ENCODE measurements at places on chromosomes 5 and 9.

GRCh38 chr9:27787891-27788290, 214.6 kb upstream of the C9orf72 start:
- peak; percentile 13 for DNase-seq

- no peak for DNase-seq
Measured at GRCh38 chr5:142883025-142883424, 112.8 kb downstream of the ARHGAP26 start.

DNA sequence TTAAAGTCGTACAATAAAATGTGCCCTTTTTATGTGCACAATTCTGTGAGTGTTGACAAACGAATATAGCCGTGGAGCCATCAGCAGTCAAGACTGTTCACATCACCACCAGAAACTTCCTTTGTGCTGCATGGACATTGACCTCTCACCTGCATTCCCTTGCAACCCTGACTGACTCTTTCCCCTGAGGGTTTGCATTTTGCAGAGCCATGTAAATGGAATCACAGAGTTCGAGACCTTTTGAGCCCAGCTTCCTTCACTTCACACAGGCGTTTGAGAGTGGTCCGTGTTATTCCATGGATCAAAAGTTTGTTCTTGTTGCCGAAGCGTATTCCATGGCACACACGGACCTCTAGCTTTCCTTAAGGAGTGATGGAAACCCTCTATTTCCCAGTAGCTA, 328.2 kb downstream of the DRD1 start:
- no peak for DNase-seq

- no peak for DNase-seq
Measured at GRCh38 chr9:109456811-109457210, 41.3 kb downstream of the PTPN3 start.

GRCh38 chr9:79656169-79656568, 84.4 kb downstream of the TLE4 start:
- DNase-seq = no peak

DNA sequence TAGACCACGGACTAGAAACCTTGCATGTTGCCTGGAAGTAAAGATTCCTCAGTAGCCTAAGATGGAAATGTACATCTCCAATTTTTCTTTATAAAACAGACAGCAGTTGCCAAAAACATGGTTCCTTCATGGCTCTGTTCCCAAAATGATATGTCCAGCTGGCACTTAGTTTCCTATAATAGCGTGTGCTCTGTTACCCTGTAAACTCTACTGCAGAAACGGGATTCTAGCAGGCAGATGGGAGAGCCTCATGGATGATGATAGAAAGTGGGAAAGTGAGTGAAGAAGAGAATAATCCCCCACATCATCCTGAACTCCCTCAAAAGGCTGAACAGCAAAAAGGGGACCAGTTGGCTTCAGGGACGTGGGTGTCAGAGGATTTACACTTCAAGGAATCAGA, 118.2 kb downstream of the FRMD3 start:
- DNase-seq = no peak

DNA sequence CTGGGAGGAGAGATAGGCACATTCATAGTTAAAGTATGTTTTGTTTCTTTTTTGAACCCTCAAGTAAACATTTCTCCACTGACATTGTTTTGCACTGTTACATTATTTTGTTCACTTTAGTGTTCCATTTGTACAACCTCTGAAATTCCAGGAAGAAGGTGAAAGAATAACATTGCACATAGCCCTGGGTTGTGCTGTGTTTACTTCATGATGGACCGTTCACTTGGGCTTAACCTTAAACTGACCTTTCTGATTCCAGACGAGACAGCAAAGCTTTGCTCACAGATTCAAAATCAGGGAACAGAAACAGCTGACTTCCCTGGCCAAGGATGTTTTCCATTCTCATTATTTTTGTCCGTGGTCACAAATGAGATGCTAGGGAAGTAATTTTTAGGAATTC, 42.8 kb upstream of the GDNF start:
- peak; percentile 14 for DNase-seq

DNA sequence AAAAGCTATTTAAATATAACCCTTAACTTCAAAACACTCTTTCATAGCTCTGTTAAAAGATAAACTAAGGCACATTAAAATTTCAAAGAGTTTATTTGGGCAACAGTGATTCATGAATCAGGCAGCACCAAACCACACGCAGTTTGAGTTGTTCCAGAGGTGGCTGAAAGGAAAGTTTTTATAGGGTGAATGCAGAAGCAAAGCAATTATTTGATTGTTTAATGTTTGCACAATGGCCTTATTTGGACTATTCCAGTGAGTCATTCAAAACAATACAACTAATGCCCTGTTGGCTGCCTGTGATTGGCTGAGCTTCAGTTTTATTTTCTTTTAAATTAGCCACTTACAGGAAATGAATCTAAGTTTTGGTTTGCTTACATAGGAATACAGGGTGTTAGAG, 125.3 kb downstream of the CEP120 start:
- peak; percentile 19 for DNase-seq

DNA sequence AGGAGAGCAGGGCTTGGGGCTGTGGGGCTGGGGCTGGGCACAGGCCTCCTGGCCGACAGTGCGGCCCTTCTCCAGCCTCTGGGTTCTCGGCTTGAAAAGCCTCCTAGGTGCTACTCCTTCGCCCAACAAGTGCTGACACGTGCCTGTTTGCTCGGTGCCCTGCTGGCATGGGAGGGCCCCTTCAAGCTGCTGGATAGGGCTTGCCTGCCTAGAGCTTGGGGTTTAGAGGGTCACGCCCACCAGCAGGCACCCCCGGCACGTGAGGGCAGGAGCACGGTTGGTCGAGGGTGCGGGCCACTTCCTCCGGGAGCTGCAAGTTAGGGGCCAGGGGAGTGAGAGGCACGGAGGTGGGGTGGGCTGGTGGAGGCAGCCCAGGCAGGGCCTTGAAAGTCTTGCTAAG, 106.2 kb downstream of the RXRA start:
- DNase-seq = no peak

DNA sequence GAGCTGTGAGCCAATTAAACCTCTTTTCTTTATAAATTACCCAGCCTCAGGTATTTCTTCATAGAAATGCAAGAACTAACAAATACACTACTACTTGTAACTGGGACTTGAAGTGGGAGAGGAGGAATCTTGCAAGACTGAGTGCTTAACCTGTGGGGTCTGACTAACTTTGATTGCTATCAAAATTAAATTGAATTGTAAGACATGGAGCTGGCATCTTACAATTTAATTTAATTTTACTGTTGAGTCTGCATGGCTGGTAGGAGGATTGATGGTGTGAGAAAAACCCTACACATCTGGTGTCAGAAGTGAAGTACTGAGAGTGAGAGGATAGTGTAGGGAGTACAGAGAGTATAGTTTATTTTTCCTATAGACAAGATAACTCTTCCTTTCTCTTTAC, 1259.9 kb downstream of the CDH12 start:
- DNase-seq = no peak

- DNase-seq = no peak
Measured at GRCh38 chr9:112542593-112543292, 56.1 kb downstream of the KIAA1958 start.

- DNase-seq = peak; percentile 49
Measured at GRCh38 chr9:99299211-99300102, 77.4 kb downstream of the SEC61B start.

- peak; percentile 37 for DNase-seq
Measured at GRCh38 chr9:131762356-131762932, 22.6 kb upstream of the RAPGEF1 start.

- DNase-seq = no peak
Measured at GRCh38 chr5:138504799-138505198, 38.2 kb downstream of the ETF1 start.

GRCh38 chr5:72064801-72065570, 42.3 kb upstream of the MAP1B start:
- DNase-seq = no peak

- DNase-seq = no peak
Measured at GRCh38 chr5:15074651-15075050, 203.1 kb upstream of the ANKH start.

GRCh38 chr5:1512541-1513291, 11.0 kb downstream of the LPCAT1 start:
- no peak for DNase-seq

DNA sequence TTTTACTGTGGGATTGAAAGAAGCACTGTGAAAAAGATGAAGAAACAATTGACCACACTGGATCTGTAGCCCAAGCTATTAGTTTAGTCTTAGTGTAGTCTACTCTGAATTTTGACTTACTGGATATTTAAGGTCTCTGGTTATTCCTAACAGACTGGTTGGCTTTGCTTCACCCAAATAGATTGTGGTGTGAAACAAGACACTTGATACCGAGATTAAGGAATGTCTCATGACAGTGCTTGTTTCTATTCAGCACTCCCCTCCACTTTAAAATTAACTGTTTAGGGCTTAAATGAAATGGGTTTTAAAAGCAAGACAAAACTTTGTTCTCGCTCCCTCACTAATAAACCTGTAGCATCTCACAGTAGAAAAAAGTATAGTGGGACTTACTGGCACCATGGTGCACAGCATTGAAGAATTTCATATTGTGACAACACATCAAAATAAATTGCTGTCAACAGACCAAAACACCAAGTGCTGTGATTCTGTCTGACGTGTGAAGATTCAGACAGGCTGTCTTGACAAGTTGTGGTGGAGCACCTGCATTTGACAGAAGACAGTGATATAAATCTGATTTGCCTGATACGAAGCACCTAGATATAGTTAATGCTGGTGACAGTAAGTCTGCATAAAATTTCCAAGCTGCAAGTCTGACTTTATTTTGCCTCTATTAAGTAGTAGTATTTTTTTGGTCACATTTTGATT, 73.1 kb downstream of the PBX3 start:
- DNase-seq = no peak

DNA sequence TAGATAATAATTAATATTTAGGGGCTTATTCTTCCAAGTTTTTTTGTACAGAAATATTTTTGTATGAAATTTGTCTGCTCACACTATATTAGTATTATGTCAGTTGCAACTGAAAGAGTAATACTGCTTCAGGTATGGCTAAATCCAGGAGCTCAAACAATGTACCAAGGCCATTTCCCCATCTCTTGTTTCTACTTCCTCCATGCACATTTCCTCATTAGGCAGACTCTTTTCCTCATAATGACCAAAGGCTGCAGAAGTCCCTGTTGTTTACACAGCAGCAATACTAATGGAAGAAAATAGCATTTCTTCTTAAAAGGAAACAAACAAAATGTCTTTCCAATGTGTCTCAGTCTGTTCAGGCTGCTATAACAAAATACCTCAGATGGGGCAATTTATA, 9.2 kb upstream of the OTULINL start:
- DNase-seq = no peak

DNA sequence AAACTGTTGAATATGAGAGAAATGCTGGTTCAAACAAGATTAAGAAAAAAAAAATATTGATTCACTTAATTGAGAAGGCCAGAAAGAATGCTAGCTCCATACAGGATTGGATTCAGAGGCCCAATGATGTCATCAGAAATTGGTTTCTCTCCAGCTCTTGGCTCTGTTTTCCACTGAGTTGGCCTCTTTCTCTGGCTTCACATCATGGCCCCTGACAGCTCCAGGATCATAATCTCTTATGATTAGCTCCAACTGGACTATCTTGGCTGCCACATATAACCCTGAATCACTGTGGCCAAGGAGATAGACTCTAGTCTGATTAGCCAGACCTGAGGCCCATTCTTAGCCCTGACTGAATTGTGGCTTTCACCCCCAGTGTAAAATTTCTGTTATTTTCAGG, 244.7 kb upstream of the GRAMD2B start:
- DNase-seq = peak; percentile 68

DNA sequence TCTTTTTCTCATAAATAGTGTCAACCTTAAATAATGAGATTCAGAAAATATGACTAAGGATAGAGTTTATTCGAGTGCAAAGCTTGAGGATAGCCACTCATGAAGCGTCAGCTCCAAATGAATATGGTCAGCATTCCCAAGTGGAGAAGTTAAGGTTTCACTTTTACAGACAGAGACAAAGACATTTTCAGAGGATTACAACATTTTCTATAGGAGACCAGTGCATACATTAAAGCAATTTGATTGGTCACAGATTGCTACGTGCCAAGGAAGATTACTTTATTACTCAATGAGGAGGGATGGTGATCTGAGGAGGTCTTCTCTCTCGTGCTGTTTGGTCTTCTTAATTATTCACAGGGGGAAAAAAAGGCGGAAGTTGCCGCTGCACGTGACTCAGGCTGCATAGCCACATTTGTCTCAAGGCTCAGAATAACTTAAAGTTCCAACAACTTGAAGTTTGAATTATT, 60.1 kb upstream of the SPATA31C2 start:
- DNase-seq = peak; percentile 32

DNA sequence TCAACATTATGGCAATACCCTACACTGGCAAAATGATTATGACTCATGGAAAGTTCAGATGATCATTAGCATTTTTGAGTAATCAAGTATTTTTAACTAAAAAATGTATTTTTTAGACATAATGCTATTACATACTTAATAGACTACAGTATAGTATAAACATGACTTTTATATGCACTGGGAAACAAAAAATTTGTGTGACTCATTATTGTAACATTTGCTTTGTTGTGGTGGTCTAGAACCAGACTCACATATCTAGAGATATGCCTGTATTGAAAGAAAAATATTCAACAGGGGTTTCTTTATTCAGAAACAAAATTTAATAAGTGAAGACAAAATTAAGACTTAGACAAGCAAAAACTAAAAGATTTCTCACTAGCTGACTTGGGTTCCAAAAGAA, 385.3 kb upstream of the RIOK2 start:
- DNase-seq = peak; percentile 10

- DNase-seq = peak; percentile 22
Measured at GRCh38 chr9:120841930-120842684, 615 bp downstream of the PSMD5 start.

DNA sequence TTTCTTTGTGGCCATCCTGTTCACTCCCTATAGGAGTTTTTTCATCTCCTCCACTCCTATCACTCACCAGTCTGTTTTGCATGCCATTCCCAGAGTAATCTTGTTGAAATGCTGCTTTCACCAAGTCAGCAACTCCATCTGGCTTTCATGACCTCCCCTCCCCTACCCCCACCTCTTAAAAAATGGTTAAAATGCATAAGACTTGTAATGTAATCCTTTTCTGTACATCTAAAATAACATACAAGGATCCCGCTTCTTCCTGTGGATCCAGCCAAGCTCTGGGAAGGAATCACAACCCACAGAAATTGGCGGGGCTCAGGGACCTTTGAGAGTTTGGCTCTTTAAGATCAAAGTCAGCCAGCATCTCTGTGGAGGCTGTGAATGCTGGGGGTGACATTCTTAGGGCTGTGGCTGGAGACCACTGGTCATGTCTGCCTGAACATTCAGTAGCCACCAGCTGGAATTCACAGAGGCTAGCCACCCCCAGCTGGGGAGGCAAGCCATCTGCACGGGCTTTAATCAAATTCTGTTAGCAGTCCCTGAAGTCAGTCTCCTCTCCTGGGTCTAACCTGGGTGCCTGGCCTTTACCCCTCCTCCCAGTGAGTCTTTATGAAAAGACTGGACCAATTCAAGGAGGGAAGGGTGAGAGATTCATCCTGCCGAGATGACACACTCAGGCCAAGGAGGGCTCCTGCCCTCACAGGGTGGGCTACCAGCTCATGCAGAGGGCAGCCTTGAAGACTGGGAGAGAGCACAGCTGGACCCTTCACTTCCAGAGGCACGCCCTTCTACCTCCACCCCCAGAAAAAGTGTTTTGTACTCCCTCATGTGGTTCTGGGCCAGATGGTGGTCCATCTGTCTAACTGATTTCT, 132.9 kb downstream of the LIFR start:
- DNase-seq = peak; percentile 37
